ENCODE measurements at places on chromosomes 1 and 21.

DNA sequence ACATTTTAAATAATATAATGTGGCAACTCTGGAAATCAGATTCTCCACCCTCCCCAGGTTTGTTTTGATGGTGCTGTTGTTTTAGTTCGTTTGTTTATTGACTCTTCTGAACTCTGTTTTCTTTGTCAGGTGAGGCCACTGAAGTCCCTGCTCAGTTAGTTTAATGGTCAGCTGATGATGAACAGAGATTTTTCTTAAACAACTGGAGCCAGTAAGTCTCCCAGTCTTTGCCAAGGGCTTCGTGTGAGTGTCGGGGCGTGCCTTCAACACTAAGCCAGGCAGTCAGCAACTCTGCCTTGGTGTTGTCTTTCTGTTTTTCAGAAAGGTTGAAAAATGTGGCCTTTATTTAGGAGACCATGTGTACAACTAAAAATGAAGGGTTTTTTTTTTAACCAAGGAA, 58.9 kb downstream of the TEX35 start:
- DNase-seq: no peak

DNA sequence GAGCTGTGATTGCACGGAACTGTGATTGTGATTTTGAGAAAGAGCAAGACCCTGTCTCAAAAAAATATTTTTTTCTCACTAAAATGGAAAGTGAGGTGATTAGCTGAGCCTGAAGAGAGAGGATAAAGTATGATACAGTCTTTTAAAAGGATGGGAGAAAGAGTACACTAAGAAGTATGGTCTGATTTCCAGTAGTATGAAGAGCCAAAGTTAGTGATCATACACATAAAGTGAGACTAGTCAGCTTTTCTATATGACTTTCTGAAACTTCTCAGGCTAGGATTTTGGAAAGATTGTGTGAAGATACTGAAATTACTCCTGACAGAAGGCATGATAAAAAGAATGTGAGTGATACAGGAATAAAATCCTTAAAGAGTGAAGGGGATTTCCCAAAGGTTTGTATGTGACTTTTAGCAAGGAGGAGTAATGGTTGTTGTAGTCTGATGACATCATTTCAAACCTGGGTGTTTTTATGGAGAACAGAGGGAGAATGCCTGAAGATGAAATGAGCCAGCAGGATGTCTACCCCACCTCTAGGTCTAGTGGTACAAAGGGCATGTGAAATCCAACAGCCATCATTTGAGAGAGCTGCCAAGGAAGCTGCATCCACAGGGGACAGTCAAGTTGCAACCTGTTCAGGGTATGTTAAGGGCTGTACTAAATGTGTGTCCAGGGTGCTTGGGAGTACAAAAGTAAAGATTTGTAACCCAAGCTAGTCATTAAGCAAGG, 157.7 kb downstream of the PIK3R3 start:
- DNase-seq: peak; percentile 2

GRCh38 chr21:16993416-16994038, 519.3 kb upstream of the CXADR start:
- DNase-seq: no peak

GRCh38 chr1:154614247-154614646, 6.3 kb upstream of the ADAR start:
- no peak for DNase-seq

- peak; percentile 28 for DNase-seq
Measured at GRCh38 chr1:213014642-213015041, 1.0 kb downstream of the ANGEL2 start.

GRCh38 chr1:93504247-93505033, 56.5 kb downstream of the FNBP1L start:
- no peak for DNase-seq

DNA sequence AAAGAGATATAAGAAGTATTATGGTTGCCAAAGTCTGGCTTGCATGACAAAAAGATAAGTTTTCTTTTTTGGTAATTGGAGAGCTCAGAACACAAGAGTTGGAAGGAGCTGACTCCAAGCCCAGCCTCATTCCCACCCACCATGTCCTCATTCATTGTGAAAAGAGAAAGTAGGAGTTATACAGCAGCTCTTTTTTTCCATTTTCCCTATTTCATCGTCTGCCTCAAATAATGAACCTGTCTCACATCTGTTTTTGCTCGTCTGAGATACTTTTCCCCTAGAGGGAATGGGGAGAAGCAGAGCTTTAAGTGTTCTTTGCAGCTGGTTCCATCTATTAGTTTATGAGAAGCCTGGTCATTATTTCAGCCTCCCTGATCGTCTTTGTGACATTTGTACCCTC, 34.7 kb downstream of the AGT start:
- no peak for DNase-seq

DNA sequence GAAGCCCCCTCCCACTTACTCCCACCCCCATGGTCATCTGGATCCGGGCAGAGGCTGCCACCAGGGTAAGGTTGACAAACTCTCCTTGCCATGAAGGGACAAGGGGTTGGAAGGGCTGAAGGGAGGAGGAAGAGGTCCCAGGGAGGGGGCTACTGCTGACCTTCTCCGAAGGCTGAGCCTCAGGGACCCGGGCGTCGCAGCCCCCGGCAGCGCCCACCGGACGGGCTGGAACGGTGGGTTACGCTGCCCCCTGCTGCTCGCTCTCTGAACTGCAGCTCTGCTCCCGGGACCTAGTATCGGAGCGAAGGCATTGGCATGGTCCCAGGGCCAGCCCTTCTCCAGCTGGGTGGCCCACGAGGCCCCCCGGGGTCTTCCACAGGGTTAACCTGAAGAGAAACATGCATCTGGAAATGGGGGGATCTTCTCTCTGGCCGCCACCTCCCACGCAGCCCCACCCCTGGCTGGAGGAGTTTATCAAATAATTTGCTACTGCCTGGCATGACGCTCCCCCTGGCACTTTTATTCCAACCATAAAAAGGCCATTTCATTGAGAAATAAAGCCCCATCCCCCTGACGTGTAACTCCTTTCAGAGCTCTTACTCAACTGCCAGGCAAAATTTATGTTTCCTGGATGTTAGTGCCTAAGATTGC, 70.4 kb upstream of the TARDBP start:
- peak; percentile 49 for DNase-seq

DNA sequence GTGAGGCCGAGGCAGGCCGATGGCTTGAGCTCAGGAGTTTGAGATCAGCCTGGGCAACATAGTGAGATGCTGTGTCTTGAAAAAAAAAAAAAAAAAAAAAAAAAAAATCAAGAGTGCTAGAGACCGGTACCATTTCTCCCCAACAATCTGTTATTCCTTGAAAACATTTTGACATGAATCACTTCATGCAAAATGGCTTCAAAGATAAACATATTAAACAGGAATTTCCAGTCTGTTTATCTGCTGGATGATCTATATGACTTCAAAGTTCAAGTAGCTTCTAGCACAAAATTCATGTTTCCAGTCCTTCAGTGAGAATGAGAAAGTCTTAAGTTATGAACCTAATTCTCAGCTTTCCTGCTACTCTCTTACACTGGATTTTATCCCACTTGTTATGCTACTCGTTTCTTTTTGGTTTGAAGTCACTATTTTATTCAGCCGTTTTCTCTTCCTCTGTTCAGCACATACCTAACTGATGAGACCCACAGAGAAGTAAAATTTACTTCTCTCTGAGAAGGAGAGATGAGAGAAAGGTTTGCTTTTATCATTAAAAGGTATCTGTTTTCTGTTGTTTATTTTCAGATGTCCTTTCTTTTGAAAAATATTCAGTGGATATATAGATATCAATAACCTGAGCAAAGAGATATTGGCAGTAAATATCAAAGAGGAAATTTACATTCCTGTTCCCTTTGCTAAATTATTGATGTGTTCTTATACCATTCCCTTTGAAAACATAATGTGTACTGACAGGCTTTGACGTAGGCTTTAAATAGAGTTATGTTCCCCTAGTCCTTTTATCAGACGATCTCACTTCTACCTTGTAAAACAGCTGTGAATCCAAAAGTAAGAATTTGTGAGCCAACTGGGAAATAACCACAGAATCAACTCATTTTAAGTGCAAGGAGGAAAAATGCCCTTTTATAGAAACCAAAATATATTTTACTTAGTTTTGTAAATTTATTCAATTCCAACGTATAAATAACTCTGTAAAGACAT, 38.2 kb downstream of the CD46 start:
- DNase-seq: no peak

DNA sequence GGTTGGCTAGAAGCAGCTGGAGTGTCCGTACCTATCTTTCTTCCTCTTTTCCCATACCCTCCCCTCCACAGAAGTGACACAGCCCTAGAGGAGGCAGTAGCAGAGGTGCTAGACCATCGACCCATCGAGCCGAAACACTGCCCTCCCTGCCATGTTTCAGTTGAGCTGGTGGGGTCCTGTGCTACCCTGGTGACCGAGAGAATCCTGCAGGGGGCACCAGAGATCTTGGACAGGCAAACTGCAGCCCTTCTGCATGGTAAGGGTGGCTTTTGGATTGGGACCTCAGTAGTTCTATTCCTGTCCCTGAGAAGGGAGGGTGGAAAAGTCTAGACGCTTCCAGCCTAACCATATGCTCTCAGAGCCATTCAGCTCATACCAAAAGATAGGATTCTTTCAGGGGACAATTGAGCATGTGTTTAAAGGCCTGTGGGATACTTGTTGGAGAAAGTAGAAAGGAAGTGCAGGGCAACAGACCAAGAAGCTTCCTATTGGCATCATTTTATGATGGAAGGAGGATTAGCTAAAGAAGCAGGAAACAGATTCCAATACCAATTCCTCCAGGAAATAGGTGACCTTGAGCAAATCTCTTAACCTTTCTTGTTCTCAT, 11.7 kb upstream of the BNIPL start:
- peak; percentile 72 for DNase-seq

Data from fibroblast of mammary gland (primary cell).